ENCODE measurements at places on chromosomes 2 and 18.

- DNase-seq = no peak
These were observed 13.0 kb downstream of the L3MBTL4 start for GRCh38 chr18:6401687-6402086.

- DNase-seq = no peak
These were observed 18.3 kb upstream of the NEDD4L start for GRCh38 chr18:58025733-58026132.

GRCh38 chr18:58556331-58557007 lies 72.4 kb downstream of the ALPK2 start:
- DNase-seq = no peak

DNA sequence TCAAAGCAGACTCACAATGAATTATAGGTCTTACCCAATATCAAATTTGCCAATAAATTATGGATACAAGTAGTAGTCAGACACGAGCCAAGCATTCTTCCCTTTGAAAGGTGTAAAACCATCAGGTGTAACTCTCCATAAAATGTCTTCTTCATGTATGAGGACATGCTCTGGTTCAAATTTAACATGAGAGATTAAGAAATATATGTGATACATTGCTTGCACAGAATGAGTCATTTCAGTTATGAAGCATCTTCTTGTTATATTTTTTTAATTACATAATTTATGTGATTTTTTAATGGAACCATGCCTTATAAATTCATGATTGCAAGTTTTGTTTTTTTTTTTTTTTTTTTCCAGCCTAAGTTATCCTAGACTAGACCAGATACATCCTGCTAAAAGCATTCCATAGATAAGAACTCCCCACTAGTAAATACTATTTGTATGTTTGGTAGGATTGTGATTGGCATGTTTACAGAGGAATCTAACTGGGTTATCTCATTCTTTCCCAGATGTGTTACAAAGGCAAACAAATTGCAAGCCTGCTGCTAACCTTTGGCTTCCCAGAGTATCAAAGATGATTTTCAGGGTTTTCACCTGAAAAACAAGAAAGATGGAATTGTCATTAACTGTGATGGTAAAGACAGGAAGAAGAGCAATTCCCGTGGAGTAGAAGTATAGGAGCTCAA lies 621.9 kb downstream of the XIRP2 start:
- no peak for DNase-seq

DNA sequence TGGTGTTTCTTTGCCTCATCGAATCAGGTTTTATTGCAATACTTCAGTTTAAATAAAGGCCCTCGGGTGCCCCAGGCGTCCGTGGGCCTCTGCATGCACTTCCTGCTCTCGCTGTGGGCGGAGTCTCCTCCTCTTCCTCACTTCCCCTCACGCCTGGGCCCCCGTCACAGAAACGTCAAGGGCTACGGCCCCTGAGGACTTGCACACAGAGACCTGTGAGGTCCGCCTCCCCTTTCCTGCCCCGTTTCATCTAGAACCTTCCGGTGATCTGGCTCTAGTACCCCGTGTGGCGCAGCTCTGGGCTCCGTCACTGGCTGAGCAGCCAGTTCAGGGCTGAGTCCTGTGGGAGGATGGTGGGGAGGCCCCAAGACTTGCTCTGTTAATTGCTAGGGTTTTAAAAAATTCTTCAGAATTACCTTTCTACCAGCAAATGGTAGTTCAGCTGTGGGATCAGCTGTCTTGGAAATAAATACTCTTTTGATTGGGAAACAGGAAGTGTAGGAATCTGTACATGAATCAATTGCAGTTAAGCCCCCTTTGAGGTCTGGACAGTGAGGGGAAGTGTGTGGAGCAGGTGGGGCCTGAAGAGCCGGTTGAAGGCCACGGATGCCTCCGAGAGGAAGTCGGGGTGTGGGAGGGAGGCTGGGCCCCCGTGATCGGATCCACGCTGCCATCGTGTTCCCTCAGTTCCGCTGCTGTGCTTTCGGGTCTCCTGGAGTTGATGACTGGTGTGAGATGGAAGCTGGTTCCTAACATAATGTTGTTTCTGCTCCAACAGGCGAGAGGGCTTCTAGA lies 10.2 kb downstream of the NFATC1 start:
- peak; percentile 39 for DNase-seq

DNA sequence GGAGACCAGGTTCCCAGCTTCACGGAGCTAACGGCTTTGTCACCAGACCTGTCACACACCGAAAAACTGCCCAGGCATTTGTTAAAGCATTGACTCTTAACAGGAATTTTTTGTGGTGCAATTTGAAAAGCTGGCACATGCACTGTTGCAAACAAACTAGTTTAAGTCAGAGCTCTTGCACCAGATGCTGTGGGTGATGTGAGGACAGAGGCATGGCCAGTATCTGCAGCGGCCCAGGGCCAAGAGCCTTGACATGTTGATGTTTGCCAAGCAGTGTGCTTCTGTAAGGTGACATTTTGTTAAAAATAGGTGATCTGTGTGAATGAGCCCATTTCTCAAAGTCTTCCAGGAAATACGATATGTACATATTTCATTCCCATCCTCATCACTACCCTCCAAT lies 142.5 kb downstream of the MTCL1 start:
- DNase-seq = no peak

DNA sequence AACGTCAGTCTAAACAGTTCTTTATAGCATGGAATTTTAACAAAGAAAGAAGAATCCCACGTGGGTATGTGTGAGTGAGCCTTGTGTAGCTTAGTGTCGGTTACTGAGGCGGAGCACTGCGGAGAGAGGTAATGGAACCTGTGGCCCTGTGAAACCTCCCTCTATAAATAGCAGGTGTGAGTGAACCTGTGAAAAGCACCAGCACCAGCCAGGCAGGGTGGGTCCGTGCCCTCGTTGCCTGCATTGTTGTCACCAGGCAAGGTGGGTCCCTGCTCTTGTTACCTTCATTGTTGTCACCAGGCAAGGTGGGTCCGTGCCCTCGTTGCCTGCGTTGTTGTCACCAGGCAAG lies 4.7 kb downstream of the CTDP1 start:
- DNase-seq = no peak

GRCh38 chr18:32368991-32369390 lies 101.7 kb downstream of the GAREM1 start:
- no peak for DNase-seq

GRCh38 chr18:70496353-70497294 lies 207.8 kb downstream of the SOCS6 start:
- DNase-seq = no peak

DNA sequence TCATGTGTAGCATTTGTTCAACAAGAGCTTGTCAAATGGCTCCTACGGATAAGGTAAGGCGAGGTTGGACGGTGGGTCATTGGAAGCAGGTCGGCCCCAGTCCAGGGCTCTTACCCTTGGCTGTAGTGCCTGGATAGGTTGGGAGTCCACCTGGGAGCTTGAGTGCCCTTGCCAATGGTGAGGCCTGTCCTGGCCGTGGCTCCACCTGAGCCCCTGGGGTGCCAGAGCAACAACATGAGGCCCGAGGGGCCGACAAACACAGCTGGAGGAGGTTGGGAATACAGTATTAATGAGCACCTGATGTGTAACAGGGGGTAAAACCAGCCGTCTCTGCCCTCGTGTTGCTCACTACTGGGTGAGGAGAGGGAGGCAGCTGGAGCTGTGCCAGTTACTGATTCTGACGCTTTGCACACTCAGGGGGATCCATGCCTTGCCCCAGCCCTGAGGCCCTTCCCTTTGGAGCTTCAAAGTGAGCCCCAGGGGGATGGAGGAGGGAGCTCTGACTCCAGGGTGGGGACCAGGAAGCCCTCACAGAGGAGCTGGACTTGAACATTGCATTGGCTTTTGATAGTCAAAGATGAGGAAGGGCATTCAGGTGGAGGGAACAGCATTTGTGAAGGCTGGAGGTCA lies 87.2 kb downstream of the RHOB start:
- DNase-seq = no peak

GRCh38 chr18:63213331-63213900 lies 106.2 kb downstream of the BCL2 start:
- no peak for DNase-seq

GRCh38 chr2:69741229-69741574 lies 732 bp upstream of the ANXA4 start:
- DNase-seq = no peak

GRCh38 chr2:235287375-235287733 lies 206.5 kb upstream of the AGAP1 start:
- no peak for DNase-seq

GRCh38 chr2:11305958-11306357 lies 38.5 kb downstream of the ROCK2 start:
- no peak for DNase-seq

GRCh38 chr2:225616848-225617247 lies 217.3 kb downstream of the NYAP2 start:
- no peak for DNase-seq

- no peak for DNase-seq
These were observed 875.8 kb downstream of the EPHA4 start for GRCh38 chr2:220696280-220696669.

DNA sequence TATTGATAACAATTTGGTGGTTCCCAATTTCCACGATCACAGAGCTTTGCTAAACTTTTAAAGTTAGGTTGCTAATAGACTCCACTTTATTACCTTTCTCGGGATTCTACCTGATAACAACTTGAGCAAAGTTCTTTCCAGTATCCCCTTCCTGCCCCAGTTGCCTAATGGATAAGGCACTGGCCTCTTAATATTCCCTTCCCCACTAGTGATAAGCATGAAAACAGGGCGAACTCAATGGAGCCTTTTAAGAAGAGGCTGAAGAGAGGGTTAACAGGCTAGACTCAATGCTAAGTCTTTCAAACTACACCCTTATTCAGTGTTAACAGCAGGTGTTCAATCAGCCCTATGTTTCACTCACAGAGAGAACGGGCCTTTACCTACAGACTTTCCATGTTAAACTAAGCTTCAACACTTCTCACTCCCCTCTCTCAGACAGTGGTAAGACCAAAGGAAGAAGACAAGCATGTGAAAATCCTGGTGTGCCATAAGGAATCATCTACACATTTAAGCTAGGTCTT lies 75.8 kb downstream of the ANKRD44 start:
- no peak for DNase-seq

DNA sequence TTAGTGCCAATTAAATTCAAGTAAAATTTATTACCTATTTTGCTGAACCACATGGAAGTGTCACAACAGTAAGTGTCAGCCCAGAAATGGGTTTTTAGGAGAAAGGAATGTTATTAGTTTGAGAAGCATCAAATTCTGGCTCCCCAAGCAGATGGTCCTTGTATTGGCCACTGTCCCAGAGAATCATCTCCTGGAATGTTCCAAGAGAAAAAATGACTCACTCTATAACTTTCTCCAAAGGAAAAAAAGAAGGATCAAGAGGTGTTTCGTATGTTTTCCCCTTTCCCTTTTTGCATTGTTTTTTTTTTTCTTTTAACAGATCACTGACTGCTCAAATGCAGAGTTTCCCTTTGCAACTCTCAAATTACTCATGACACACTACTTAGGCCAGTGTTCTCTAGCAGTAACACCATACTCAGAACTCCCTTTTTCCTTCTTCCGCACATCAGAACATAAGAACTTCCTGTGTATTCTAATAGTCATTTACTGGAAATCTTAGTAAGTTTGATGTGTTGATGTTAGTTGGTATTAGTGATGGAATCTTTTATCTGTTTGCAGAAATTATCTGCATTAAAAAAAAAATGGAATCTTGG lies 390.3 kb downstream of the GPD2 start:
- DNase-seq = no peak

DNA sequence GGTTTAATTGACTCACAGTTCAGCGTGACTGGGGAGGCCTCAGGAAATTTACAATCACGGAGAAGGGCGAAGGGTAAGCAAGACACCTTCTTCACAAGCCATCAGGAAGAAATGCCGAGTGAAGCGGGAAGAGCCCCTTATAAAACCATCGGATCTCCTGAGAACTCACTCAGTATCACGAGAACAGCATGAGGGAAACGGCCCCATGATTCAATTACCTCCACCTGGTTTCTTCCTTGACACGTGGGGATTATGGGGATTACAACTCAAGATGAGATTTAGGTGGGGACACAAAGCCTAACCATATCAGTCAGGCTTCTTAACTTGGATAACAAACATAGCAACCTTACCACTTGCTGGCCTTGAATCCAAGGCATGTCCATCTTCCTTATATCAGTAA lies 289.0 kb upstream of the STON1 start:
- DNase-seq = no peak

DNA sequence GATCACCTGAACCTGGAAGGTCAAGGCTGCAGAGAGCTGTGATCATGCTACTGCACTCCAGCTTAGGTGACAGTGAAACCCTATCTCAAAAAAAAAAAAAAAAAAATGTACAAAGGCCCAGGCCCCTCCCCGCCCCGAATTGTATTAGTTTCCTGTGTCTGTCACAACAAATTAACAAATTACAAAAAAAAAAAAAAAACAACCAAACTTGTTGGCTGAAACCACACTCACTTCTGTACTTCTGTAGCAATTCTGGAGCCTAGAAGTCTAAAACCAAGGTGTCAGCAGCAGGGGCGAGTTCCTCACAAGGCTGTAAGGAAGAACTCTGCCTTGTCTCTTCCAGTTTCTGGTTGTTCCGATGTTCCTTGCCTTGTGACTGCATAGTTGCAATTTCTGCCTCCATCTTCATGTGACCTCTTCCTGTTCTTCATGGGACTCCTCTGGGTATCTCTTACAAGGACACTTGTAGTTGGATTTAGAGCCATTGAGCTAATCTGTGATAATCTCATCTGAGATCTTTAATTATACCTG lies 100.8 kb upstream of the ZSWIM2 start:
- no peak for DNase-seq

GRCh38 chr2:208827109-208827508 lies 420.5 kb downstream of the PTH2R start:
- DNase-seq = no peak

GRCh38 chr2:119160361-119160990 lies 1.9 kb upstream of the C1QL2 start:
- DNase-seq = no peak

- no peak for DNase-seq
These were observed 40.3 kb downstream of the LHCGR start for GRCh38 chr2:48715042-48715899.

- DNase-seq = no peak
These were observed 371.6 kb upstream of the LRP1B start for GRCh38 chr2:142502402-142502801.

GRCh38 chr2:75047189-75047991 lies 88.9 kb downstream of the POLE4 start:
- no peak for DNase-seq

- DNase-seq = no peak
These were observed 41.9 kb downstream of the CPO start for GRCh38 chr2:206981086-206981674.

DNA sequence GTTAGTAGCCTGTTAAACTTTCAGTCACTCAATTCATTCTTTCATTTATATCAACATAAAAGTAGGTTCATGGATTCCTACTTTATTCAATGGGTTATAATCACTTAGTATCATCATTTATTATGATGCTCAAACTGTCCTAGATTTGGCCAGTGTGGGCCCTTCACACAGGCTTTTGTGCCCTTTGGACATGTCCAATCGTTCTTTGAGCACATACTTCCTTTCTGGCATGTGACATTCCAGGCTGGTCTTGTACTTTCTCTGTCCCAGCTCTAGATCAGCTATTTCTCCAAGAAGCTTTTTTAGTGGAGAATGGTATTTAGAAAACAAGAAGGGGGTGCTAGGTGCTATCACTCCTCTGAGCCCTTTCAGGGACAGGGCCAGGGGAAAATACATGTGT lies 11.5 kb downstream of the POLR1A start:
- DNase-seq = no peak

- DNase-seq = no peak
These were observed 58.6 kb downstream of the RMDN2 start for GRCh38 chr2:37983719-37984118.

Data from activated naive CD4-positive, alpha-beta T cell (primary cell).